ENCODE measurements at places on chromosomes 11 and 22.

GRCh38 chr11:41119484-41119883 lies 340.0 kb downstream of the LRRC4C start:
- DNase-seq: no peak

DNA sequence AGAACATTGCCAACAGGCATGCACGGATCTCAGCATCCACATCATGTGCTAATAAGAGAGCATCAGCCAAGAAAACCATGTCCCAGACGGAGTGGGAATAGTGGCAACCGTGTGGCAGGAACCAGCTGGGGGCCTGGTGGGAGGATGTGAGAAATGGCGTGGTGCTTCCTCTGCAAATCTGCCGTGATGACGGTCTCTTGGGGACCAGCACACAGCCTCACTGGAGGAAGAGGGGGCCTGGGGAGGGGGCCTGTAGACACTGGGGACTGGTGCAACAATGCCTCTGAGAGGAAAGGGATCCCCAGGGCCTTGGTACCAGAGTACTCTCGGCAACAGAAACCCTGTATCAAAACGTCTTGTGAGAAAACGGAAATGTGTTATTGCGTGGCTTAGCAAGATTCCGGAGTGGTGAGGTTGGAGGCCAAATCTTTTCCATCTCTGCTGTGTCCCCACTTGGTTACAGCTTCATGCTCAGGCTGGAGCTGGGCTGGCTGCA lies 154.3 kb upstream of the TBCEL start:
- no peak for DNase-seq

DNA sequence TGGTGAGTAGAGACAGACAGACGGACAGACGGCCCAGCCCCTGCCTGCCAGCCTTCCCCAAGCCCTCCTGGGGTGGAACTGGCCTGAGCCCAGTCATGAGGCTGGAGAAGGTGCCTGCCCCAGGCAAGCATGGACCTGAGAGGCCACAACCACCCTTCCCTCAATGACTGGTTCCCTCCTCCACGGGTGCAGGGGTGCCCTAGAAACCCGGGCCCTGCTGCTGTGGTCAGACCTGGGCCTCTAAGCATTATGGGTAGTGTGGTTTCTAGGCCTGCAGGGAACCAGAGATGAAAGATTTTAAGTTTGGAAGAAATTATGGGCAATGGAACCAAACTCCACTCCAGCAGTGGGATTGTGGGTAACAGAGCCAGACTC lies 13.5 kb downstream of the RHBDD3 start:
- DNase-seq: no peak

- DNase-seq: no peak
Observed at GRCh38 chr22:45228401-45228754, 12.3 kb downstream of the KIAA0930 start.
